Stimulated activated CD4-positive, alpha-beta T cell treated with anti-CD3 and anti-CD28 coated beads, Interleukin-1b, Interleukin-23, amount 100 ng/mL, for 24 hours (primary cell): ENCODE measurements at places on chromosomes 3 and 15.

GRCh38 chr3:107674371-107674770 lies 151.6 kb downstream of the BBX start:
- no peak for DNase-seq

DNA sequence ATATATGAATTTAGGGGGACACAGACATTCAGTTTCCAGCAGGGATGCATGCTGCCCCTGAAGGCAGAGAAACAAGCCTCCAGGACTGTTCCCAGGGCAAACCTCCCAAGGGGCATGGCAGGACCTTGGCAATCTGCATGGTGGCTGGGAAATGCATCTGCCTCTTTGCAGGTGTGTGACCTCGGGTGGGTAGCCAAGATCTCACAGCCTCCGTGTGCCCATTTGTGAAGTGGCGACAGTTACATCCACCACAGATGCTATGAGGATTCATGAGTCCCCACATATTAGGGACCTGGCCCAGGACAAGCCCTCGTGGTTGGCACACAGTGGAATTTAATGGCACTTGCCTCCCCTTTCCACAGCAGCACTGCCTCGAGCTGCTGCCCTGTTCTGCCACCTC lies 29.9 kb downstream of the SLC28A1 start:
- DNase-seq = no peak

DNA sequence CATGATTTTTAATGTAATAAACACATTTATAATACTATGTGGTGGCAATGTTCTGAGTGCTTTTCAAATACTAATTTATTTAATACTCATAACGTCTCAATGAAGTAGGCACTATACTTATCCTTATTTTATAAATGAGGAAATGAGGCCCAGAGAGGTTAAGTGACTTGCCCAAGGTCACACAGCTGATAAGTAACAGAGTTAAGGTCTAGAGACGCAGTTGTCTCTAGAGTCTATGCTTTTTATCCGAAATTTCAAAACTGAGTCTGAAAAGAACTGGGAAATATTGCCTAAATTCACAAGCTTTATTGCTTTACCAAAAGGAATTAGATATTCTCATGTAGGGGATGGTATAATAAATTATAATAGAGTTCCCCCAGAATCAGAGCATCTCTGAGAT lies 31.4 kb upstream of the MAGEF1 start:
- DNase-seq = no peak

DNA sequence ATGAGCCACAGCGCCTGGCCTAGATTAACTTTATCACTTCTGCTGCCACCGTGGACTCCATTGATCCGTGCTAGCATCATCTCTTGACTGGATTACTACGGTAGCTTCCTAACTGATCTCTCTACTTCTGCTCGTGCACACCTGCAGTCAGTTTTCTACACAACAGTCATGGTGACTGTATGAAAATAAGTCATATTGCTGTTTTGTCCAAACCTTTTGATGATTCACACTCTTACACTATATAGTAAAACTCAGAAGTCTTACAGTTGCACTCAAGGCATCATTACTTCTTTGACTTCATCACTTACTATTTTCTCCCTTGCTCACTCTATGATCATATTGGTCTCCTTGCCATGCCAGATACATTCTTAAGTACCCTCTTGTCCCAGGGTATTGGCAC lies 10.1 kb downstream of the PDCD6IP start:
- DNase-seq = no peak

GRCh38 chr3:157237886-157238285 lies 77.9 kb upstream of the CCNL1 start:
- DNase-seq = no peak
